ENCODE measurements at places on chromosomes 4 and X.
A peak's percentile ranks its signal among the peaks of the same experiment; 100 is the strongest.

- DNase-seq: peak; percentile 69
Observed at GRCh38 chrX:101931488-101932248, at the start of gene ZMAT1. Gene ZMAT1 (minus strand): TSS chrX:101932027. CDS start chrX:101932008, 19 bp downstream.

- peak; percentile 14 for DNase-seq
Observed at GRCh38 chrX:13666836-13667235, 13.9 kb downstream of the TCEANC start.

DNA sequence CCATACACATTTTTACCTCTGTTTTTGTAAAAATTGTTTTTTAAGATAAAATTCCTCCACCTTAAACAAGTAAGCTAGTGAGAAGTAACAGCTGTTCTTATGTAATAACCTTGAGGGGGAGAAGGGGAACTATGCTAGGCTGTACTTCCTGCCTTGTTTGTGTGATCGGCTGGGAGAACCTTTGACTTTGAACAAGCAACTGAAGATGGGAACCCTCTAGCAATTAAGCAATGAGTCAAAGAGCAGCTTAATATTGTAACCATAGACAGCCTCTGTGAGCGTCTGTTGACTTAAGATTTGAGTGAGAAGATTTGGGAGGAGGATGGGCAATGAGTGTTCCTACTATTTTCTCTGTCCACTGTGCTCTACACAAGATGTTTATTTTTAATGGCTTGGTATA is 135.1 kb downstream of the SCLT1 start:
- no peak for DNase-seq

GRCh38 chr4:48603366-48604003 is 113.4 kb downstream of the ZAR1 start:
- DNase-seq: peak; percentile 38

DNA sequence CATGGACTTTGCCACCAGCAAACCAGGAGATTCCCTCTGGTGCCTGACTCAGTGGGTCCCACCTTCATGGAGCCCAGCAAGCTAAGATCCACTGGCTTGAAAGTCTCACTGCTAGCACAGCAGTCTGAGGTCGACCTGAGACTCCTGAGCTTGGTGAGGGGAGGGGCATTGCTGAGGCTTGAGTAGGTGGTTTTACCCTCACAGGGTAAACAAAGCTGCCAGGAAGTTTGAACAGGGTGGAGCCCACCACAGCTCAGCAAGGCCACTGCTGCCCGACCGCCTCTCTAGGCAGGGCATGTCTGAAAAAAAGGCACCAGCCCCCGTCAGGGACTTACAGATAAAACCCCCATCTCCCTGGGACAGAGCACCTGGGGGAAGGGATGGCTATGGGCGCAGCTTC is 28.1 kb downstream of the FAM9A start:
- DNase-seq: no peak

- DNase-seq: no peak
Observed at GRCh38 chr4:90152024-90152423, 24.8 kb downstream of the CCSER1 start.

DNA sequence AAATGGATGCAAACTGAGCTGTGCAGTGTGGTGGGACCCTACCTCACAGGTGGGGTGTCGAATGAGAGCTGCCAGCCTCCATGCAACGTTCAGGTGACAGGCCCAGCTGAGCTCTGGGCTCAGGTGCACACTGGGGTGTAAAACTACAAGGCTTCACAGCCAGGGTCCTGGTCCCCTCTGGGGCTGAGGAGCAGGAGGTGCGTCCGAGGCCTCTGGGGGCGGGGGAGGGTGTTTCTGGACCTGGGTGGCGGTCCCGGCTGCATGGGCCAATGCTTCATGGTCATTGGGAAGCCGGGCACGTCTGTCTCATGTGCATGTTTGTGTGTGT is 26.5 kb upstream of the SORCS2 start:
- DNase-seq: no peak

DNA sequence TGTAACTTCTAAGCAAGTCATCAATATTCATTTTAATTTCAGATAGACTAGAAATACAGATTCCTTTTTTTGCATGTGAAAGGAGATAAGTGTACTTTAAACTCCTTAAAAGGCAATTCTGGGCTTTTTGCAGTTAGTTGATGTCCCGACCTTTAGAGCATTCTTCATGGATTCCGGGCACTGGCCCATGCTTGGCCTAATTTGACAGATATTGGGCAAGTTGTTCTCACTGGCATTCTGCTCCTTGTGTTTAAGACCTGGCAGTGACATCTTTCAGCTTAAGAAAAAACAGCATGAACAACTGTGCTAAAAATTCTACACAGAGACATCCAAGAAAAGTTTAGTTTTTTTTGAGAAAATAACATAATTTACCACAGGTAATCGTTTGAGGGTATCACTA is 1037.2 kb downstream of the PCDH18 start:
- DNase-seq: peak; percentile 45

GRCh38 chr4:182513587-182514291 is 270.5 kb downstream of the TENM3 start:
- DNase-seq: no peak

- no peak for DNase-seq
Observed at GRCh38 chr4:148434075-148434773, 8.0 kb downstream of the NR3C2 start.

GRCh38 chr4:15729910-15730533 is 27.2 kb downstream of the BST1 start:
- DNase-seq: no peak

- DNase-seq: no peak
Observed at GRCh38 chrX:46831765-46832327, 5.0 kb upstream of the RP2 start.

DNA sequence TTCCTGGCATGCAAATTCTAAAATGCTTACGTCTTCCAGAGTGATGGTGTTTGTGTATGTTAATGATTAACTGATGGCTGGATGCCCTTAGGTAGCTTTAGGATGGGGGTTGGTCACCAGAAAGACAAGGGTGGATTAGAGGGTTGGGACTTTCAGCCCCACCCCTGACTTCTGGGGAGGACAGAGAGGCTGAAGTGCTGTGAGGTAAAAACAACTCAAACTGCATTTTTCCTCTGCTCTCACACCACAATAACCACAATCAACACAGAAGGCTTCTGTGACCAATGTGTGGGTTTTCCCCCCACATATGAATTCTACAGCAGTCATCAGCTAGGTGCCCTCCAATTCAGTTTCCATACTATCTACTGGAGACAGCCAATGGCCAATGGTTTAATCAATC is 18.7 kb upstream of the DDIT4L start:
- no peak for DNase-seq

DNA sequence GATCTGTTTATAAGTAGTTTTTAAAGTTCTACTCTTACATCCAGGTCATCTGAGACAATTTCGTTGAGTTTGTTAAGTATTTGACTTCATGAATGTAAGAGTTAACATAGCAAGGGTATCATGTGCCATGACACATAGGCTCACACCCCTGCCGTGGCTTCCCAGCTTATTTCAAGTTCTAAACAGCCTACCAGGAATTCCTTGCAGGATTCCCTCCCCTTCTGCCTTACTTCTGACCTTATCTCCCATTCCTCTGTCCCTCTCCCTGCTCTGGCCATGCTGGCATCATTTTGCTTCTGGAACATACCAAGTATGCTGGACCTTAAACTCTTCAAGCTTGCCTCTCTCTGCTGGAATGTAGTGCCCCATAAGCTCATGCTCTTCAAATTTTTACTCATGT is 369.9 kb upstream of the PCDH7 start:
- no peak for DNase-seq

DNA sequence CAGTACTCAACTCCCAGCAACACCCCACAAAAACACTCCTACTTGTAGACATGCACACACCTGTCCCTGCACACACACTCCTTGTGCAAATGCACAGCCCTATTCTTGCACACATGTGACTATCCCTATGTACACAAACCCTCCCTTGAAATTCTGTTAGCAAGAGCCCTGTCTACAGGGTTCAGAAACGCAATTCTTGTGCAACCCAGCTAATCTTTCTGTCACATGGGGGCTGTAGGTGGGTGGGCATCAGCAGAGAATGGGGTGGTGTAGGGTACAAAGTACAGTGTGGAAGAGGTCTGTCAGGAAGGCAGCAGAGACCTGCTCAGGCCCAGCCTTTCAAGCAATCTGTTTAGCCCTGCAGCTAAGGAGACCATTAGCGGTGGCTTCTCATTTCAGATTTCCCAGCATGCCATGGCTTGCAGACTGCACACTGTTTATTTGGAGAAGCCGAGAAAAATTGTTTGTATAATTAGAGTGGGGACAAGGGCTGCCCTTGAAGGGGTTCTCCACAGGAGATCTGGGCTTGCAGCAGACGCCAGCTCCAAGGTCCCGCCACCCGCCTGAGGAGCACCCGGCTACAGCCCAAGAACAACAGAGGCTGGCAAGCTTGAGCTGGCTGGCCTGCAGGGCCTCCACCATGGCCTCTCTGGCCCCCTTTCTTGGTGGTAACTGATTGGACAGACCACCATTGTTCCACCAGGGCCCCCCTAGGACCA is 144.0 kb upstream of the PJA1 start:
- DNase-seq: no peak

DNA sequence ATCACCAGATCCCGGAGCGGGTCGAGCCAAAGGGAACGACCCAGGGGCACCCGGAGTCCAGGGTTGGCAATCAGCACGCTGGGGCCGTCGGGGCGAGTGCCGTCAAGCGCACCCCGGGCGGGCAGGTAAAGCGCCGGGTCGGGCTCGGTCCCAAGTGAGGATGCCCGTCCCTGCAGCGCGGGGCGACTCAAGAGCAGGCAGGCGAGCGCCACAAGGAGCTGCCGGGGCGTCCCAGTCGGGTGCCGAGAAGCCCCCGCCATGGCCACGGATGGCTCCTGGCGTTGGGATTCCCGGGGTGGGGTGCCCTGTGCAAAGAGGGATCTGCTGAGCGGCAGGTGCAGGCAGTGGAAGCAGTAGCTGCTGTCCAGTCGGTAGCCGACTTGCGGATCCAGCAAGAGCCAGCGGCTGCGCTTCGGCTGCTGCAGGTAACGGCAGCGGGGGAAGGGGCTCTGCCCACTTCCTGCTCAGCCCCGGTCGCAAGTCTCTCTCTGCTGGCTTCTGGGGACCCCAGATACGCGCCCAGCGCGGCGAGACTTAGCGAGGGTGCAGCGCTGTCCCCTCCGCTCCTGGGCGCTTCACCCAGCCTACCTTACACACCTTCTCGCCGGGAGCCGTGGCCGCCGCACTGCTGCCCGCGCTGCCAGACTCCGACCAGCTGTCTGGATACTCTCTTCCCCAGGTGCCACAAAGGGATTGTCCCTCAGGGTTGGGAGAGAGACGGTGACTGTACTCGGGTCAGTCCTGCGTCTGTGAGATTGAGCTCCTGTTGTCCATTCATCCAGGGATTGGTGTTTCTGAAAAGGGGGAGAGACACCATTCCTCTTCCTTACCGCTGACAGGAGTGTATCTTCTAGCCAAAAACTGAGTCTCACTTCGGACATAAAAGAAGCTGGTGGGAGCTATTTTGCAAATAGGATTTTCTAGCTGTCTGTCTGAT is at the start of gene FREM3:
Gene FREM3 (minus strand): TSS at position 260 of the 937 bp plus-strand sequence. CDS start 0 bp downstream, at position 260.
- peak; percentile 10 for DNase-seq

DNA sequence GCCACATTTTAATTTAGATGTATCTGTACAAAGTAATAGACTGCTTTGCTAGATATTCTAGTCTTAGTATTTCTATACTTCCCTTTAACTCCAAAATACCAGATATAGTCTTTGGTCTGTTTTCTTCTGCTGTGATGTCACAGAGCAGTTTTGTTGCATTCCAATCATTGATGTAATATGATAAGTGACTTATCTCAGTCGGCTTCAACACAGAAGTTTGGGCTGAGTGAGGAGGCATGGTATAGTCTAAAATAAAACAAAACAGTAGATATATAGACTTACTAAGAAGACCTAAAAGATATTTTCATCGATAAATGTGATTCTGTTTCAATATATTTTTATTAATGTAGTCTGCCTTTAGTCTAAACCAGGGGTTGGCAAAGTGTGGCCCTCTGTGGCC is 169.9 kb downstream of the DCK start:
- DNase-seq: no peak

GRCh38 chr4:2248821-2249261 is 6.9 kb upstream of the HAUS3 start:
- DNase-seq: no peak
